ENCODE measurements at places on chromosomes 5 and 9.
A peak's percentile ranks its signal among the peaks of the same experiment; 100 is the strongest.

- peak; percentile 69 for DNase-seq
These were observed 18.6 kb upstream of the NOTCH1 start for GRCh38 chr9:136564379-136564988.

DNA sequence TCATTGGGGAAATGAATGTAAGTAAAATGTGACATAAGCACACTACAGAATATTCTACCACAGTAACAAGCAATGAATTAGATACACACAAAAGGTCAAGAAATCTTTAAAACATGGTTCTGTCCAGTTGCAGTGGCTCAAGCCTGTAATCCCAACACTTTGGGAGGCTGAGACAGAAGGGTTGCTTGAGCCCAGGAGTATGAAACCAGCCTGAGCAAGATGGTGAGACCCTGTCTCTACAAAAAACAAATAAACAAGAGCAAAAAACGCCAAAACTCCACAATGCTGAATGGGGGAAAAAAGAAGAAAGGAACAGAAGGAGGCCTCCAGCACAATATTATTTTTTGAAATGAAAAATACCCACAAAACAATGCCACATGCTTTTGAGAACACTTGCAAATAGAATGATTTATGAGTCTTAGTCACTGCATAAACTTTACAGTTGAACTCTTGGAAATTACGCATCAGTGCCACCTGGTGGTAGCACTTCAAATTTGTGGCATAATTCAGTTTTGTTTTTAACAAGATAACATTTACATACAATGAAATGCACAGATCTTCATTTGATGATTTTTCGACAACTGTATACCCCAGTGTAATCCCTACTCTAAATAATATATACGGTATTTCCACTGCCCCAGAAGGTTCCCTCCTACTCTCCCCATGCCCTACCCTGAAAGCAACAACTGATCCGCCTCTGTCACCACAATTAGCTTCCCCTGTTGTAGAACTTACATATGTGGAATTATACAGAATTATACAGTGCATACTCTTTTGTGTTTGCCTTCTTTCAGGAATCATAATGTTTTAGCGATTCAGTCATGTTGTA is 14.4 kb upstream of the SPINK4 start:
- DNase-seq, result no peak

DNA sequence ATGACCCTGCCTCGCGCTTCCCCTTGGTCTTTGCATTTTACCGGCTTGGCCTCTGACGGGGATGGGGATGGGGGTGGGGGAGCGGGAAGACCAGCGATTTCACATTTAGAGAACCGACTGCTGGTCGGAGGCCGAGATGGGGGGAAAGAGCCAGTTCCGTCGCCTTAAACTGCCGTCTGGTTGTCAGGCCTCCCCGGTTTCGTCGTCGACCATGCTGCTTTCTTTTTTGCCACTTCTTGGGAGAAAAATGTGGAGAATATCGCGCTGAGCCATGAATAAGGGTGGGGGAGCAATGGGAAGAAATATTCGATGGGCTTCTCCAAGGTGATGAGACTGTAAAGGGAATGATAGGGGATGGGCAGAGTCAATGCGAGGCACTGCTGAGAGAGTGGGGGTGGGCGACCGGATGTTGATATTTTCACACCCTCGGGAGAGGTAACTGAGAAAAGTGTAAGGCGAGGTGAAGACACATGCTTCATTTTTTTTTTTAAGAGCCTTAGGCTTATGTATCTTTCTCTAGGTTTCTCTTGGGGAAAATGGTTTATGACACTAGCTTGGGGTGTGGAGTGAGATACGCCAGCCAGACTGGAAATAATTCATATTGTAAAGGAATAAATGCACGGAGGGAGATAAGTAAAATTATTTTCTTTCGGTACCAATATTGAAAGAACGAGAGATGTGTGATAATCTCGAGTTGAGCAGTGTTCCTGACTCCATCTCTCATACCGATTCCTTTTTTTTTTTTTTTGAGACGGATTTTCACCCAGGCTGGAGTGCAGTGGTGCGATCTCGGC is 1.1 kb downstream of the KIF2A start:
- peak; percentile 20 for DNase-seq

- no peak for DNase-seq
These were observed 360 bp downstream of the KLF4 start for GRCh38 chr9:107489144-107489673.

- no peak for DNase-seq
These were observed 51.2 kb upstream of the ZNF608 start for GRCh38 chr5:124797665-124798087.

GRCh38 chr9:136358016-136358415 is 5.5 kb downstream of the DNLZ start:
- no peak for DNase-seq

GRCh38 chr5:13692172-13692571 is 252.3 kb downstream of the DNAH5 start:
- no peak for DNase-seq

- no peak for DNase-seq
These were observed 34.4 kb downstream of the SHC3 start for GRCh38 chr9:89144238-89144637.

DNA sequence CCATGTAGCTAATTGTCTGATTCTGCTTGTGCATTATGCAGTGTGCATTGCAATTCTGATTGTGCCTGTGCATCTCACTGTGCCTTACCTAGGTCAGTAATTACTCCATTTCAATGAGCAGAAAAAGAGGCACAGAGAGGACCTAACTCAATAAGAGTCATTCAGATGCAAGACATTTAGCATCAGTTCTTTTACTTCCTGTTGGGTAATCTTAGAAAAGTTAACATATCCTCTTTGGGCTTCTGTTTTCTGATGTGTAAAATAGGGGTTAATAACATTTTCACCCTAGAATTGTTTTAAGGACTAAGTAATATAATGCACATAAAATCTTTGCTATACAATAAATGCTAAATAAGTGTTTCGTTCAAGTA is 7.0 kb upstream of the DCTN4 start:
- no peak for DNase-seq

DNA sequence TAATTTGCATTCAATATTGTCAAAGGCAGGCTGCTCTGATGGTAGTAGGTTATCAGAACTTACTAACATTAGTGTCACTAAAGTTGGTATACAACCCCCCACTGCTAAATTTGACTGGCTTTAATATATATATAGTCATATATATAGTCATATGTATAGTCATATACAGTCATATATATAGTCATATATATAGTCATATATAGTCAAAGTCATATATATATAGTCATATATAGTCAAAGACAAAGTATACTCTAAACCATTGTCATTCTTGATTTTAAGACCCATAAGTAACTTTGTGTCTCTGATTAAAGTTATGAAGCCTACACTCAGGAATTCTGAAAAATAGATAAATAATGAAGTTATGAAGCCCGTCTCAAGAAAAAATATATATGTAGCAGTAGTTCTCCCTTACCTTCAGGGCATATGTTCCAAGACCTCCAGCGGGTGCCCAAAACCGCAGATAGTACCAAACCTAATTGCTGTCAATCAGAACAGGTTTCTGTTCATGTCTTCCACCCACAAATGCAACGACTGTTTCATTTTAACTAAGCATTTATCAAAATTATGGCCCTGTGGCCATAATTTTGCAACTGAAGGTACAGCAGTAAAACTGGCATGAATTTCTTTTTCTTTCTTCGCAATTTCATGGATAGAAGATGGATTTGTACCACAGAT is 40.1 kb downstream of the TRPM6 start:
- DNase-seq, result no peak

- peak; percentile 13 for DNase-seq
These were observed 6.1 kb upstream of the TMEM252 start for GRCh38 chr9:68546596-68547390.

DNA sequence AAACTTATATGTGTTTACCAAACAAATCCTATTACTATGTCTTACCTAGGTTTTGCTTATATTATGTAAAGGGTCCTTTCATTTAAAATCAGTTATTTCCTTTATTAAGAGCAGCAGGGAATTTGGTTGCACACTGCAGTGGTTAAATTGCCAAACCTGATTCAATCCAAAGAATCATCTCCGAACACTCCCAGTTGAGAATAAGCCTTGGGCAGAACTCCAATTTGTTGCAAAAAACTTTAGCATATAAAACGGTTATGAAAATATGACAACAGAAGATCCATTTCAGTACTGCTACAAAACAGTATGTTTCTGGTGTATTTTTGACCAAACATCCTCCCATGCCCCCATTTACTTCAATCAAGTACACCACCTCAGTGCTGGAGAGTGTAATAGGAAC is 587.0 kb upstream of the GRAMD2B start:
- DNase-seq, result no peak

GRCh38 chr5:89069591-89069990 is 186.6 kb upstream of the MEF2C start:
- DNase-seq, result no peak

DNA sequence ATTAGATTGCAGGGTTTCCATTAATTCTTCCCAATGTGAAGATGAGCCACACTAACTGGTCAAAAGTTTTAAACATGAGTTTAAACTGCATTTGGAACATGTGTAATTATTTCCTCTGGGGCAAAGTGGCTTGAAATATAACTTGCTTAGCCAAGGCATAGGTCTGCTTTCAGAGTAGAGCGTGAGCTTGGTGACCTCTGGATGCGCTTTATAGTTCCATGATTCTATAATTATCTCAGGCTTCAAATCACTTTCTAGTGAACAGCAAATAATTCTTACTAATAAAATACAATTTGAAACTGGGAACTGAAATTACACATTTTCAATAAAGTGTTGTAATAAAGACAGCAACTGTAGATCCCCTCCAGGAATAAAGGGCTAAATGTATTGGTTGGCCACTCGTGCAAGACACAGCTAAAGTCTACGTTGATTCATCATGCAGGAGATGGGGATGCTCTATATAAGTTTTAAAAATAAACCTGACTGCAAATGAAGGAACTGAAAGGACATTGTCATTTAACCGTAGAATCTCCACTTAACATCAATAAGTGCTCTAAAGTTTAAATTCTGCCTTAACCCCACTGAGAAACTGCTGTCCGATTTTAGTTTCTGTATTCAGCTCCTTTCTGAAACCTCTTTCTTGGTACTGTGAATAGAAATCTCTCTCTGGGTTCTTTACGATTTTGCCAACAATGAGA is 460.0 kb downstream of the PSAT1 start:
- no peak for DNase-seq

- no peak for DNase-seq
These were observed 65.8 kb upstream of the NFIL3 start for GRCh38 chr9:91489361-91489899.

- peak; percentile 91 for DNase-seq
These were observed at the start of gene CKS2 for GRCh38 chr9:89310475-89311345. CKS2 (plus strand) TSS chr9:89311195; CDS start chr9:89311293, 98 bp downstream.

- no peak for DNase-seq
These were observed 20.8 kb downstream of the TMEM245 start for GRCh38 chr9:109098960-109099308.

- peak; percentile 30 for DNase-seq
These were observed 709 bp downstream of the IQGAP2 start for GRCh38 chr5:76403766-76404222.
